Thyroid gland (tissue), 4 donors: ENCODE measurements at places on chromosomes 1 and 21.

GRCh38 chr1:66464802-66465201 lies 69.2 kb upstream of the SGIP1 start:
- no peak overlapping the region for H3K4me3 ChIP-seq
- no peak overlapping the region for H3K27ac ChIP-seq
- H3K4me1 ChIP-seq: no peaks in the 10 kb centered on the region
- H3K27me3 ChIP-seq: no peaks in the 10 kb centered on the region
- DNase-seq: no peak

DNA sequence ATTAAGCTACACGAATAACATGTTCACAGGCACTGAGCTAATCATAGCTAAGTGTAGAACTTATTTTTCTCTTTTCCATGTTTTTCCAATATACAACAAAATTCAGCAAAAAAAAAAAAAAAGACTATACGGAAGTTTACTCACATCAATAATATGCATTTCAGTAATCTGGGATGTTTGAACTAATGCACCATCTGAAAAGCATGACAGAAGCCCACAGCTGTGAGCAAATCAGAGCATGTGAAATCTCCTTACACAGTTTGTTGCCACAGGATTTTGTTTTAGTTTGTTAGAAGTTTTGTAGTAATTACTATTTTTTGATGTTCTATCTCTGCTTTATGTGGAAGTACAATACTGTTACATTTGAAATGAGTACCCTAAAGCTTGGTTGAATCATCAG lies 1051.7 kb downstream of the TTLL7 start:
- no peak overlapping the region for H3K27ac ChIP-seq
- no peaks in the 10 kb centered on the region for H3K36me3 ChIP-seq
- no peaks in the 10 kb centered on the region for H3K27me3 ChIP-seq
- no peak for DNase-seq
- no peak overlapping the region for H3K4me3 ChIP-seq

GRCh38 chr1:33015216-33015615 lies 21.5 kb downstream of the AK2 start:
- peaks cover 43% of the 10 kb centered on the region for H3K4me1 ChIP-seq
- no peak for DNase-seq
- peaks cover 26% of the 10 kb centered on the region for H3K36me3 ChIP-seq
- peak overlapping the region; percentile 19 for H3K27ac ChIP-seq
- H3K27me3 ChIP-seq: no peaks in the 10 kb centered on the region
- no peak overlapping the region for H3K4me3 ChIP-seq

DNA sequence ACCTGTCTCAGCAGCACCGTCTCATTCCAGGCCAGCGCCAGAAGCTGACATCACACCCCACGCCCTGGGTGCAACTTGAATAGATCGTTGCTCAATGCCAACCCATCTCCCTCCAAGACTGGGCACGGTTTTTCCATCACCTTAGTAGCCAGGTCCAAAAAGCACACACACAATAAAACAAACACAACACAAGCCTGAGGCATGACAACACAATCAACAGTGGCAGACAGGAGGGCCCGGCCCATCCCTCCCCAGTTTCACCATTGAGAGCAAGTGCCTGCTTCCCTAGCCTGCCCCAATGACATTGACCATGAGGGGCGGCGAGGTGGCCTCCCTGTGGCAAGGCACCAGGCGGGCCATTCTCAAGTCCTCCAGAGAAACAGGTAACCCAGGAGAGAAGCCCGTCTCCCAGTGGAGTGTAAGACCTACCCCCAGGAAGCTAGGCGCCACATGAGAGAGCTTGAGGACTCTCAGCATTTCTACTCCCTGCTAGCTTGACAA lies 2.7 kb downstream of the IFFO2 start:
- DNase-seq: peak; percentile 37
- H3K4me1 ChIP-seq: peaks cover 73% of the 10 kb centered on the region
- no peaks in the 10 kb centered on the region for H3K36me3 ChIP-seq
- H3K27ac ChIP-seq: no peak overlapping the region

DNA sequence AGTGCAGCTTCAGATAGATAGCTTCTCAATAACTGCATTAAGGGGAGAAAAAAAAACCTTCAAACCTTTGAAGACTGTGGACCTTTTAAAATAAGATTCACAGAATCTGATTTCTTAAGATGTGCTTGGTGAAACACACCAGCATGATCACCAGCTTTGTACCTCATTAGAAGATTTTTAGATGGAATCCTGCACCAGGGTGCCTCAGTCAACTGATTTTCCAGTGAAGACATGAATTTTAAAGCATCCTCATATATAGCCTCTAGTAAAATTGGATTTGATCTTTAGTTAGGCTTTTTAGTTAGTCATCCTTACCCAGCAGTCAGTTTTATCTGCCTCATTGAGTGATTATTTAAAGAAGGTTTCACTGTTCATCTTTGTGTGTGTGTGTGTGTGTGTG lies 208.6 kb upstream of the DEPDC1 start:
- H3K27me3 ChIP-seq: no peaks in the 10 kb centered on the region
- DNase-seq: no peak
- no peak overlapping the region for H3K27ac ChIP-seq
- no peak overlapping the region for H3K4me3 ChIP-seq
- no peaks in the 10 kb centered on the region for H3K36me3 ChIP-seq

DNA sequence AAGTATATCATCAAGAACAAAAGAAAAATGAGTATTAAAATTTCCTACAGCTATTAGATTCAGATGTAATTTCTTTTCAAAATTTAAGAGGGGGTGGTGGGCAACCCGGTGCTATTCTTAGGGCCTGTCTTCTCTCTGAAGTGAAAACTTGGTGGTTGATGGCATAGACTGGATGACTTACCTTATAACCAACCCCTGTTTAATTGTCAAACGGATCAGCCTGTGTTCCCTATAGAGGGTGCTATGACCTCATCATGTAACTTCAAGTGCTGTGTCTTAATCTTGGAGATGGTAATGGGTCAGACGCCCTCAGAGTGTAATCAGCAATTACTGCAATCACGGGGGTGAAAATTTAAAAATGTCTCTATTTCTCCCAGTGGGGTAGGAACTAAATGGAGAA lies 176.2 kb downstream of the PCP4 start:
- H3K27ac ChIP-seq: no peak overlapping the region
- no peaks in the 10 kb centered on the region for H3K36me3 ChIP-seq
- no peak for DNase-seq
- H3K4me1 ChIP-seq: peaks cover 7% of the 10 kb centered on the region

GRCh38 chr21:33219954-33220353 lies 9.8 kb upstream of the IFNAR2 start:
- DNase-seq: no peak
- no peaks in the 10 kb centered on the region for H3K4me1 ChIP-seq
- H3K36me3 ChIP-seq: no peaks in the 10 kb centered on the region
- H3K27me3 ChIP-seq: no peaks in the 10 kb centered on the region
- H3K4me3 ChIP-seq: no peak overlapping the region

DNA sequence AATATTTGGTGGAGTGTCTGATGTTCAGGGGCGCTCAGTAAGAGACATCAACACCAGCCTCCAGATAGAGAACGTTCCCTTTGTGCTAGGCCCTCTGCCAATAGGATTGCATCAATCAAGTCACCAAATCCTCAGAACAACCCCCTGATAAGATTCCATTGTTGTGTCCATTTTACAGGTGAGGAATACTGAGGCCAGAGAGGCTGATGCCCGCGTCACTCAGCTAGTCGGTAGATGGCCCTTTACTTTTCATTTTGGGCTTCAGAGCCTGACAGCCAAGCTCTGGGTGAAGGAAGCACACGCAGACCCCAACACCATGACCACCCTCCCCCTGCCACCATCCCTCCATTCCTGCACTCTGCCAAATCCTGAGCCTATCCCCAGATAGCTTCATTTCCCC lies 406.2 kb downstream of the PTPRU start:
- H3K4me1 ChIP-seq: no peaks in the 10 kb centered on the region
- H3K27ac ChIP-seq: no peak overlapping the region
- no peaks in the 10 kb centered on the region for H3K27me3 ChIP-seq

DNA sequence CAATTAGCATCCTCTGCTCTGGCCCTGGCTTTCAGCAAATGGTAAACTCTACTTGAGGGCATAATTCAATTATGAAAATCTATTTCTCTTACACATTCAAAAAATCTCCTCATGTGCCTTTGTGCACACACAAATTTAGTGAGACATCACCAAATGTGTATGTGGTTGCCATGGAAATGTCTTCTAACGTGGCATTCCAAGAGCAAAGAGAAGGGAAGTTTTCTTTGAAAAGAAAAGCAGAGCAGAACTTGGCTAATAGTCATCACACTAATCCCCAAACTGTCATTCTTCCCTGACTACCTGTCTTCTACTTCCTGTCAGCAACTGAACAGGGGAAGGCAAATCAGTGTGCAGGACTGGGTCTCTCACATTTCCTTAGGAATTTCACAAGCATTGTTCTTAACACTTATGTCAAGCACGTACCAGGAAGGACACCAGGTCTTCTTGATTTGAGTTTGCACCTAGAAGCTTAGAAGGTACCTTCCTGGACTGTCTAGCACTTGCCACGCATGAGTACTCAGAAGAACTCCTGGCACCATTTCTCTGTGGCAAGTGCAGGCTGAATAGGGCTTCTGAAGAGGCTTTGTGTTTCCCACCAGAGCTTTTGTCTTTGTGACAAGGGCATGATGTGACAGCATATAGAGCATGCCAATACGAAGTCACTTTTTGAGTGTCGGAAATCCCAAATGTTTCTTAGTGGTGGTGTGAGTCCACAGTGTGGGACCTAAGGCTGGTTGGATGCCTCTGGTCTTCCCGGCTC lies 32.3 kb downstream of the MAN1C1 start:
- no peaks in the 10 kb centered on the region for H3K36me3 ChIP-seq
- no peak for DNase-seq
- H3K4me3 ChIP-seq: no peak overlapping the region
- peak overlapping the region; percentile 31 for H3K27ac ChIP-seq

- no peaks in the 10 kb centered on the region for H3K27me3 ChIP-seq
- H3K36me3 ChIP-seq: no peaks in the 10 kb centered on the region
- peak; percentile 94 for DNase-seq
- no peak overlapping the region for H3K4me3 ChIP-seq
- peak overlapping the region; percentile 67 for H3K27ac ChIP-seq
- no peaks in the 10 kb centered on the region for H3K4me1 ChIP-seq
These were observed 34.8 kb upstream of the PRELP start for GRCh38 chr1:203440771-203441170.

DNA sequence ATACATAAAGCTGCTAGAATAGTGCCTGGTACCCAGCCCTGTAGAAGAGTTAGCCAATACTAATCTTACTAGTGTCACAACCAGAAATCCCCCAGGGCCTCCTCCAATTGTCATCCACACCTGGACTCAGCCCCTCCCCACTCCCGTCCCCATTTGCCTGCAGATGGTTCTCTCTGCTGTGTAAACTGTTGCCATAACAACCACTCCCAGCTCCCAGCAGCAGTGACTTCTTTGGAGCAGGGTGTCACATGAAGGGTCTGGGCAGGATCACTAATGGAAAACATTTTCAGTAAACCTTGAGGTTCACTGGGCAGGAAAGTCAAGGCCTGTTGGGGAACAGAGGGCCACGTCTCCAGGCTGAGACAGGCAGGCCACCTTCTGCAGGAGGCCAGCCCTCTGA lies 126.0 kb upstream of the IPO9 start:
- no peaks in the 10 kb centered on the region for H3K27me3 ChIP-seq
- no peaks in the 10 kb centered on the region for H3K36me3 ChIP-seq
- H3K27ac ChIP-seq: peak overlapping the region; percentile 18
- H3K4me1 ChIP-seq: peaks cover 9% of the 10 kb centered on the region

GRCh38 chr1:230965535-230965934 lies 13.1 kb downstream of the TTC13 start:
- H3K27ac ChIP-seq: no peak overlapping the region
- no peaks in the 10 kb centered on the region for H3K27me3 ChIP-seq
- no peak for DNase-seq
- no peaks in the 10 kb centered on the region for H3K4me1 ChIP-seq
- H3K4me3 ChIP-seq: no peak overlapping the region
- H3K36me3 ChIP-seq: no peaks in the 10 kb centered on the region

DNA sequence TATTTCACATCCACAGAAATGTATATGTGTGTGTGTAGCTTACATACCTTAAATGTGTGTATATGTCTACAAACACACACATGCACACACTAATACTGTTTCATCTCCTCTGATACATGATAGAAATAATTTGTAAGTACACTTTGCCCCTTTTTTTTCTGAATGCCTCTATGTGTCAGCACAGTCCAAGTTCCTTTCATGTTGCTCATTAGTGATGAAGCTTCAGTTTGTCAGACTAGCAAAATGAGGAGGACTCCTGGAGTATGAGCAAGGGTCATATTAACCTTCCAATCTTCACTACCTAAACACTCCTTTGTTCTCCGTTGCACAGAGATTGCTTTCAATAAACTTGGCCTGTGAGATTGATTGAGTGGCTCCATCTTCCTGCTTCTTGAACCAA lies 935.4 kb downstream of the MRPL39 start:
- no peak for DNase-seq
- no peaks in the 10 kb centered on the region for H3K36me3 ChIP-seq
- H3K4me3 ChIP-seq: no peak overlapping the region

- H3K4me1 ChIP-seq: no peaks in the 10 kb centered on the region
- H3K27me3 ChIP-seq: no peaks in the 10 kb centered on the region
- H3K4me3 ChIP-seq: no peak overlapping the region
- no peaks in the 10 kb centered on the region for H3K36me3 ChIP-seq
These were observed 163.8 kb upstream of the ESRRG start for GRCh38 chr1:216887032-216887431.

DNA sequence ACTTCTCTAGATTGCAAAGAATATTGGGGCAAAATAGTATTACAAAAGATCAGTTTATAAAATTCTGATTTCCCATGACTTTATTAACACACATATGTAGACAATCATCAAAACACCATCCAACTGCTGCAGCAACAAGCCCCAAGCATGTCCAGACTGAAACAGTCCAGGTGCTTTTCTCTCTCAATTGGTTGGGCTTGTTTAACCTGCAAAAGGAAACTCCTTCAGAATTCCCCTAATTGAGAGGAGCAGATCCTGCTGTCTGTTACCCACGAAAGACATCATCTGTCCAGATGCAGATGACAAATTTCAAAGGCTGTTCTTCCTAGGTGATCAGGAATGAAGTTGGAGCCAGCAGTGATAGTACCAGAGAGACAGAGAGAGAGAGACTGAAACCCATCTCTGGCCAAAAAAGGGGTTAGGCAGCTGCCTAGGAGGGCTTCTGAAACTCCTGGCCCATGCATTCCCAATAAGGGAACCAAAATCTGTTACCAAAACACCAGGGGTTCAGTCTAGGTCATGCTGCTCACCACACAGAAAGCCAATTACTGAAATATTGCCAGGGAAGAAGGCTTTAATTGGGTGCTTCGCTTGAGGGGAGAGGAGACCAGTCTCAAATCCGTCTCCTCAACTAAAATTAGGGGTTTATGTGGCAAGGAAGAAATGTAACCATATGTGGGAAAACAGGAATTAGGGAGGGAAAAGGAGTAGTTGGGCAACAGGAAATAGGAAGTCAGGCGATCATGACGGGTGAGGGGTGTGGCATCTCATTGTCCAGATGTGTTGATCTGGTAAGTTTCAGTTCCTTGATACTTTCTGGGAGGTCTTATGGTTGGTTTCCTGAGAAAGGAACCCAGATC lies 34.7 kb upstream of the RGL1 start:
- H3K36me3 ChIP-seq: no peaks in the 10 kb centered on the region
- H3K27ac ChIP-seq: no peak overlapping the region
- no peak overlapping the region for H3K4me3 ChIP-seq
- no peaks in the 10 kb centered on the region for H3K4me1 ChIP-seq
- no peak for DNase-seq
- H3K27me3 ChIP-seq: no peaks in the 10 kb centered on the region
